Right ventricle myocardium inferior (tissue), 1 donor: ENCODE measurements at places on chromosomes 7 and 10.

GRCh38 chr10:47264797-47265281 is 35.2 kb upstream of the GDF10 start:
- no peak for DNase-seq

- DNase-seq, result no peak
Measured at GRCh38 chr7:132112106-132112505, 464.2 kb downstream of the PLXNA4 start.

DNA sequence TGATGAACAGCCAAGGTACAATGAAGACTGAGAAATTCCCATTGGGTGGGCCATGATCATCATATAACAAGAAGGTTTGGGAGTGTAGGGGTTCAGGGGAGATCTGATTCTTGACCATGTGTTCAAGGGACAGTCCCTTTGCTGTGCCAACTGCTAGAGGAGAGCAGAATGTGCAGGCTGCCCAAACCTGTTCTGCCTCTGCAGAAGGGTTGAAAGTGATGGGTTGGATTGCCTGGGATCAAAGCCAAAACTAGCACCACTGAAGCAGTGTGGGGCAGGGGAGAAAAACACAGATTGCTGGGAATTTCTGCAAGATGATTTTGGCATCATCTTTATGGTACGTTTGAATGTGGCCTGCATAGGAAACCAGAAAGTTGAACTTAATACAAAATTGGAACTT is 303.9 kb downstream of the OTUD1 start:
- no peak for DNase-seq

GRCh38 chr7:27962273-27962672 is 218.3 kb downstream of the JAZF1 start:
- DNase-seq, result no peak
